Stimulated activated CD4-positive, alpha-beta T cell treated with anti-CD3 and anti-CD28 coated beads, TNF-alpha, amount 100 ng/mL, for 4 hours (primary cell): ENCODE measurements at places on chromosomes 1 and 21.

DNA sequence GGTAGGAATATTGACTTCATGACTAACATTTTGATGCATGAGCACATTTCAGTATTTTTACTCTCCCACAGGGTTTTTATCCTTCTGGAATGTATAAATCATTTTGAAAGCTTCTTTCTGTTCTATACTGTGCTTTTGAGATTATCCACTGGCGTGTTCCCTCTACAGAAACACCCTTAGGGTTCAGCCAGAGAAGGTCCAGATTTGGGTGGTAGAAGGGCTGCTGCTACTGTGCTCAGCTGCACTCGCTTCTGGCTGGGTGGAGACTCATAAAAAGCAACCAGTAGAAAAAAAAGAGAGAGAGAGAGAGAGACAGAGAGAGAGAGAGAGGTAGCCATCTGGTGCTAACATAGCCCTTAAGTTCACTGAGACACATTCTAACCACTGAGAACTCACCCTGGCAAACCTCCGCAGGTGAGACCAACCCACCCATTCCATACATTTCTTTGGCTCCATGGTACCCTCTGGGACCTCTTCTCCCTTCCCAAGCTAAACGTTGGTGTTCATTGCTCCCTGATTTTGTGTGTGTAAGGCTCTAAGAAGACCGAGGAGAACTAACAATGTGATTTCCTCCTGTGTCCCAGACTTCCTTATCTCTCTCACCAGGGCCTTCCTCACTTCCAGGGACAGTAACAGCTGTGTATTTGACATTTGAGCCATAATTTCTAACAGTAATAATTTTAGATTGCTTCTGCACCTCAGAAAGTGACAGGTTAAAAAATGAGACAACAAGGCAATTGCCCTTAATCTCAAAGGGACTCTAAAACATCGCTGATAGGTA lies 7.2 kb downstream of the APCS start:
- DNase-seq: no peak

DNA sequence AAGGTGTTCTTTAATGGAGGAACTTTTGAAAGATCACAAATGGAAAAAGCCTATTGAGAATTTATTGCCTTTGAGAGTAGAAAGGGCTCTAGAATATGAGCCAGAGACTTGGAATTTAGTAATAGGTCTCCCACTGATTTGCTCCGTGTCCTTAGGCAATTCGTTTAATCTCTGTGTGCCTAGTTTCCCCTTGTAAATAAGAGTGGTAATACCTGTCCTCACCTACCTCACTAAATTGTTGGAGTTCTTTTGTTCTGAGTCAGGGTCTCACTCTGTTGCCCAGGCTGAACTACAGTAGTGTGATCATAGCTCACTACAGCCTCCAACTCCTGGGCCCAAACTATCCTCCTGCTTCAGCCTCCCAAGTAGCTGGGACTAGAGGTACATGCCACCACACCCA lies 15.0 kb upstream of the TEKT2 start:
- no peak for DNase-seq

GRCh38 chr1:178451529-178451928 lies 45.2 kb downstream of the CLEC20A start:
- DNase-seq: no peak

GRCh38 chr21:45366931-45367401 lies 38.0 kb upstream of the COL18A1 start:
- DNase-seq: no peak

GRCh38 chr1:213999732-214000131 lies 12.0 kb downstream of the PROX1 start:
- no peak for DNase-seq

GRCh38 chr1:234573711-234574299 lies 36.2 kb downstream of the IRF2BP2 start:
- no peak for DNase-seq

- DNase-seq: no peak
These were observed 110.0 kb upstream of the COL11A1 start for GRCh38 chr1:103218369-103218768.

GRCh38 chr1:183734543-183735036 lies 70.3 kb upstream of the RGL1 start:
- DNase-seq: no peak

DNA sequence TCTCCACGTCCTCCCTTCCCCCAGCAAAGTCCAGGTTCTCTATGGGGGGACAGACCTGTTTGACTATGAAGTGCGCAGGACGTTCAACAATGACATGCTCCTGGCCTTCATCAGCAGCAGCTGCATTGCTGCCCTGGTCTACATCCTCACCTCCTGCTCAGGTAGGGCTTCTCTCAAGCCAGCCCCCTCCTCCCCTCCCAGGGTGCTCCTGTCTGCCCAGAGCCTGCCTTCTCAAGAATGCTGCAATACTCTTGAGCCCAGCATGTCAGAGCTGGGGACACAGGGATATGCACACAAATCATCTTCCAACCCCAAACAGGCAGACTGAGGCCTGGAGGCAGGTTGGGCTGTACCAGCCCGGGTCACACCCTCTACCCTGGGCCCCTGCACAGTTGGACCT lies 35.4 kb downstream of the DISP3 start:
- DNase-seq: no peak

GRCh38 chr1:3149277-3149676 lies 80.3 kb downstream of the PRDM16 start:
- DNase-seq: no peak

DNA sequence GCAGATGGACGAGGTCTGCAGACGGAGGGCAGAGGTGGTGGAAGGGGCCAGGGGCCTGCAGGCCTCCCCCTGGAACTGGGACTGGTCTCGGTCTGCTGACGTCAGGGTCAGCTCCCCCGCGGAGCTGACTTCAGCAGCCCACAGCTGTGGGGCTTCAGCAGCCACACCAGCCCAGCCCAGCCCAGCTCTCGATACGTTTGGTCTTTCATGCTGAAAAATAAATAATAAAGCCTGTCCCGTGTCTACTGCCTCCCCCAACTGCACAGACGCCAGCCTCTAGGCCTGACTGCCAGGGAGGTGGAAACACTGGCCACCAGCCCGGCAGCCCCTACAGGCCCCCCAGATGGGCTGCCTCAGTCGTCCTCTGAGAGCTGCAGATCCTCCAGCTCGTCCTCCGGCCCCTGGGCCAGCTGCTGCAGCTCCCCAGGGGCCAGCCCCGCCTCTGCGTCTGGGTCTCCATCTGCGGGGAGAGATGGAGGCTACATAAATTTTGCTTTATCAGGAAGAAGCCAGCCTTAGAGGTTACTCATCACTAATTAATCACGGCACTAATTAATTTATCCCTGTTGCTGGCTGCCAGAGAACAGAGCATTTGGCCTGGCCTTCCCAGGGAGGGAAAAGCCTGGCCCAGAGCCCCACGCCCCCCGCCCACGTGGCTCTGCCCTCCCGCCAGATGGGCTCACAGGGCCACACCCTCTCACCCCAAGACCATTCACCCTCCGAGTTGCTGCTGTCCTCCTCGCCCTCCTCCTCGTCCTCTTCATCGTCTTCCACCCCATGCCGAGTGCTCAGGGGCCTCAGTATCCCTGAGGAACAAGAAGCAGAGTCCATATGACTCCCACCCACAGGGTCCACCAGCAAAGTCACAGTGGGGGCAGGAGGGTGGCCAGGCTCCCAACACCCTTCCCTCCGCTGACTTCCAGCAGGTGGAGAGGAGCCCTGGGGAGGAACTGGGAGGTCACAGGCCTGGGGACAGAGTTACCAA lies 14.4 kb downstream of the NOC2L start:
- DNase-seq: no peak
